Fibroblast of skin of right quadriceps (primary cell): ENCODE measurements at places on chromosomes 16 and 17.

DNA sequence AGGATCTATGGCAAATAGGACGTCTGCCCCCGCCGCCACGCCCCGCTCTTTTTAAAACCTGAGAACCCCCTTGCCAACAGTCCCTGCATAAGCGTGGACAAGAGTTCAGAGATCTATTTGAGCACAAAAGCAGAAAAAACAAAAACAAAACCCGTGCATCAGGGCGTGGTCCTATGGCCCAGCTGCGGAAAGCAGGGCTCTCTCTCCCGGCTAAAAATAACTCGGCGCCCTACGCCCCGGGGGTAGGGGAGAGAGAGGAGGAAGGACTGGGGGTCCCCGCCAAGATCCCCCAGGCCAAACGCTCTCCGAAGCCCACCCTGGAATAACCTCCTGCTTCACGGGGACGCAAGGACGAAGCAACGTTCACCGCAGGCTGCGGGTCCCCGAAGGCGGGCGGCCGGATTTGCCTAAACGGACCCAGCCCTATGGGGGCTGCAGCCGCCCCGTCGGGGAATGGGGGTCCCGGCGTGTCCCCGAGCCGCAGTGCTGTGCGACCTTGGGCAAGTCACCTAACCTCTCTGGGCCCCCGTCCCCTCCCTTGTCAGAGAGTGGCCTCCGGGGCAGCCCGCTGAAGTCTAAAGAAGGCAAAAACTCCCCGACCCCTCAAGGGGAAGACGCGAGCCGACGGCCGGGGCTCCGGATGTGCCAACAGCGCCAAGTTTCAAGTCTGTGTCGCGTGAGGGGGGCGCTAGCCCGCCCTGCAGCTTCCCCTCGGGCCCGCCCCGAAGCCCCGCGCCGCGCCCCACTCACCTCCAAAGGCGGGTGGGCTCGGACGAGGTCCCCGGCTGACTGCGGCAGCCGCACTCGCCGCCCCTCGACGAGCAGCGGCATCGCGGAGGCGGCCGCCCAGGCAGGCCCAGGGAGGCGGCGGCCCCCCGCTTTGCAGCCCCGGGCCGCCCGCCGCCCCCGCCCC, 477 bp downstream of the NTAN1 start:
- no peak for DNase-seq

GRCh38 chr16:23557779-23558702, 514 bp downstream of the UBFD1 start:
- DNase-seq: peak; percentile 22

GRCh38 chr16:57507136-57508034, 21.1 kb upstream of the DOK4 start:
- DNase-seq: no peak

GRCh38 chr16:83996481-83997252, 28.6 kb downstream of the NECAB2 start:
- DNase-seq: no peak

DNA sequence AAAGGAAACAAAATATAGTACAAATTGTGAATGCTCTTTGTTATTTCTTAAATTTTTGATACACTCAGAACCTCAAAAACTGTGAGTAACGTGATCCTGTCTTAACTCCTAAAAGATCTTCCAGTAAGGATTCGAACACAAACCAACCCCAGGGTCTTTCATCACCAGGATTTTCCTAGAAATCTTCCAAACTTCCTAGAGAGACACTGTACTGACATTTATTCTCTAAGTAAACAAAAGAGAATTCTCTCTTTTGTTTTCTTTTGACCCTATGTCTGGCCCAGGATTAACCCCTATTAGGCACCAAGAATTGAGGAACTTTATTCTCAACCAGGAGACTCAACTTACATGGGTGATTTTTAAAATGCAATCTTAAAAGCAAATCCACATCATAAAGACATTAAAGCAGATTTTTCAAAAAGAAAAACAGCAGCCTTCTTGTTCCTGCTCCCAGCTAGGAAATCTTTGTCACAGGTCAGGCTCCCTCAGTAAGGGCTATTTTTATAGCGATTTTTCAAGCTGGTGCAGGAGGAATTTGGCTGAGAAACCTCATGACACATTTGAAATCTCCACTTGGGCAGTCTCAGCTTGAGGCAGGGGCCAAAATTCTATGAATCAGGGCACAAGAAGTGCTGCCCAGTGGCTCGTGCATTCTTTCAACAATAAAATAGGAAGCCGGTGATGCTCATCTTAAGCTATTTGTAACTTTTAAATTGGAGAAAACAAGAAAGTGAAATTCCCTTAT, 6.2 kb upstream of the SMG1 start:
- DNase-seq: peak; percentile 11

DNA sequence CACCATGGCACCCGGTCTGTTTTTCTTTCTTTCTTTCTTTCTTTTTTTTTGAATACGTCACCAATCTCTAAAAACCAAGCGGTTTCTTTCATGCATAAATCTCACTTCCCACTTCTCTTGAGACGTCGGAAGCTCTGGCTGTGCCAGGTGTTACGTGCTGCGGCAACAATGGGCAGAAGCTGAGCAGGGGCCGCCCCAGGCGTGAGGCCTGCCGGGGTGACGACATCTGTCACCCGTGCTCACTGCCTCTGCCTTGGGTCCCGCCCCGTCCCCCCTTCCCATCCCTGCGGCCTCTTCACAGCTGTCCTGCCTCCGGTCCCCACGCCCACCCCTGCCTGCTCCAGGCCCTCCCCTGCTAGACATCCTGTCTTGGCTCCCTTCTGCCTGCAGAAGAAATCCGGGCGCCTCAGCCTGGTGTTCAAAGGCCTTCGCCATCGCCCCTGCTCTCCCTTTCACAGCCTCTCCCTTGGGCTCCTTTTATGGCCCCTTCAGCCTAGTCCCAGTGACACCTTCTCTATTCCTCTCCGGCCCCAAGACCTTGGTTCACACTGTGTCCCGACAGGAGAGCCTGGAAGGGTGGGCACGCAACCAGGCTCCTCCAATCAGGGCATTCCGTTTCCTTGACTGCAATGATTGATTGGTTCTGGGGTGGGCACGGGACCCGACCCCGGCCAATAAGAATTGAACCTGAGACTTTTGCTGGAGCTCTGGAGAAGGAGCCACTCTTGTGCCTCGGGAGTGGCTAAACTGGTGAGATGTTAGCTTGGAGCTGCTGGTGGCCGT, 4.8 kb downstream of the P2RX1 start:
- no peak for DNase-seq

- no peak for DNase-seq
Observed at GRCh38 chr16:49749816-49750215, 106.1 kb downstream of the ZNF423 start.

DNA sequence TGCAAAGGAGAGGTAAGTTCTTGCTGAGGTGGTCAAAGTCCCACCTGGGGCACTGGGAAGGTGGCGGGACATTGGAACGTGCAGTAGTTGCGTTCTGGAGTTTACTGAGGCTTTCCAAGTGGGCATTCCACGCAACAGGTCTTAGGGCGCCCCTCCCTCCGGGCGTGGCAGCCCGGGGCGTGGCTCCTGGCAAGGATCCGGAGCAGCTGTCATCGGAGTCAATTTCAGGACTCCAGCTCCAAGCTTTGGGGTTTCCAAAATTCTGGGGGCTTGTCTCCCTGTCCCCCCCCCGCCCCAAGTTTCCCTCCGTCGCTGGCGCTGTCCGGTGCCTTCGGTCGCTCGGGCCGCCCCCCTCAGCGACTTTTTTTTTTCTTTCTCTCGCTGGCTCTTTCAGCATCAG, 43.1 kb upstream of the AMZ2 start:
- no peak for DNase-seq

DNA sequence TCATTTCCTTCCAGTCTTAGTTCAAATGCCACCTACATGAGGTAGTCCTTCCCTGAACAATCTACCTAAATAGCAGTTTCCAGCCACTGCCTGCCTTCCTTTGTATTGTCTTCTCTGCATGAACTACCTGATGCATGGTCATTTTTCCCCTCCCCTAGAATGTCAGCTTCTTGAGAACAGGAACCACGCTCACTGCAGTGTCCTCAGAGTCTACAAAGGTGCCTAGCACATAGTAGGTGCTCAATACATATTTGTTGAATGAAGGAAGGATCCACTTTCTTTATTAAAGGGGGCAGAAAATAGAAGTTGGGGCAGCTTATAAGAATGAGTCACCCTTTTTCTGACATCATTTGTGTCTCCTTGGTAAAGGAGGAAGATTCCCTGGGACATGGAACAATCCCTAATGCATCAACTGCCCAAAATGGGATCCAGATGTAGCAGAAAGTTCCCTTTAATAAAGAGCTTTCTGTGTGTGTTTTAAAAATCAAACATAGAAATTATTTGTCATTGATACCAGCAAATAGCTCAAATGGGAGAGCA, 4.4 kb upstream of the CYLD start:
- peak; percentile 34 for DNase-seq

GRCh38 chr17:51016099-51016498, 104.6 kb downstream of the SPAG9 start:
- DNase-seq: no peak

- peak; percentile 85 for DNase-seq
Observed at GRCh38 chr16:15811481-15812400, 45.1 kb downstream of the MYH11 start.

DNA sequence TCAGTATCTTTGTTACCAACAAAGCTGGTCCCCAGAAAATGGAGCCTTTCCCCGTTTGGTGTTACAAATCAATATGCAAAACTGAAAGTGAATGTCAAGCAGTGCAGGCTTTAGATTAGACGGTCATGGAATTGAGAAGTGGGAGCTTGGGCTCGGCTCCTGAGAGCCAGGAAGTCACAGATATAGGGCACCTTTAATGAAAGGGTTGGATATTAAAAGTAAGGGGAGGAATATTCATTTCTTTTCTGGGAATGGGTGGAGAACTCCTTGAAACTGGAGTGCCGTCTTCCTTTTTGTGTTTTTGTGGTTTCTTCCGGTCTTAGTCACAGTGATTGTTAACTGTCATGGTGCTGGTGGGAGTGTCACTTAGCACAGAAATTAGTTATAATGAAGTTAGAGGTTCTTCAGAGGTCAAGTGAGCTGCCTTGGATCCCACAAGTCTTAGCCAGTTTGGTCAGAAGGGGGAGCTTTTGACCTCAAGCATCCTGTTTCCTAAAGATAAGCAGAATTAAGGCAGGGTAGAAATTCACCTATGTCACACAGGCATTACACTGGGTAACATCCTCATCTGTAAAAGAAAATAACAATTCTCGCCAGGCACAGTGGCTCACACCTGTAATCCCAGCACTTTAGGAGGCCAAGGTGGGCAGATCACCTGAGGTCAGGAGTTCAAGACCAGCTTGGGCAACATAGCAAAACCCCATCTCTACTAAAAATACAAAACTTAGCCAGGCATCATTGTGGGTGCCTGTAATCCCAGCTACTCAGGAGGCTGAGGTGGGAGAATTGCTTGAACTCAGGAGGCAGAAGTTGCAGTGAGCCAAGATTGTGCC, 9.6 kb upstream of the EIF1 start:
- DNase-seq: peak; percentile 52

DNA sequence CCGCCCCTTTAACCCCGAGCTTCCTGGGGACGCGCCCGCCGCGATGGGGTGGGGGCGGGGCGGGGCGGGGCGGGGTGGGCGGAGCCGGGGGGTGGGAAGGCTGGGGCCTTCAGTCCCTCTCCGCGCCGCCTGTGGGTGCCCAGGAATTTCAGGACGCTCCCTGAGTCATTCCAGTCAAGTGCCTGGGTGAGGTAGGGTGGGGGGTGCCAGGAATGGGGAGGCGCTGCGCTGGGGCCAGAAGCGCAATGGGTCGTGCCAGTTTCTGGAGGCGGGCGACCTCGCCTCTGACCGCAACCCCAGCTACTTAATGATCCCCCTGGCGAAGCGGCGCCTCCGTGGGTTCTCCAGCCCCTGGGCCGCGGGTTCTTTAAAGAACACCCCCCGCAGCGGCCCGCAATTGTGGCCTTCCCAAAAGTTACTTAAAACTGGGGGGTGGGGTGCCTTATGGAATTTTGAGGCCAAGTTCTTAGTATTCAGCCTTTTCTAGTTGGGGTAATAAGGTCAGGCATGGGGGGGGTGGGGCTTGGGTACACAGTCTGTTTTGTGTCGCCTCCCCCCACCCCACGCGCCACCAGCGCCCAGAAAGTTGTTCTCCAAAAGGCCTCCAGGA, 826 bp upstream of the GSE1 start:
- DNase-seq: peak; percentile 95

- no peak for DNase-seq
Observed at GRCh38 chr17:33013596-33014375, 22.1 kb downstream of the SPACA3 start.

GRCh38 chr16:85824161-85825135, 25.0 kb downstream of the COX4I1 start:
- DNase-seq: no peak

DNA sequence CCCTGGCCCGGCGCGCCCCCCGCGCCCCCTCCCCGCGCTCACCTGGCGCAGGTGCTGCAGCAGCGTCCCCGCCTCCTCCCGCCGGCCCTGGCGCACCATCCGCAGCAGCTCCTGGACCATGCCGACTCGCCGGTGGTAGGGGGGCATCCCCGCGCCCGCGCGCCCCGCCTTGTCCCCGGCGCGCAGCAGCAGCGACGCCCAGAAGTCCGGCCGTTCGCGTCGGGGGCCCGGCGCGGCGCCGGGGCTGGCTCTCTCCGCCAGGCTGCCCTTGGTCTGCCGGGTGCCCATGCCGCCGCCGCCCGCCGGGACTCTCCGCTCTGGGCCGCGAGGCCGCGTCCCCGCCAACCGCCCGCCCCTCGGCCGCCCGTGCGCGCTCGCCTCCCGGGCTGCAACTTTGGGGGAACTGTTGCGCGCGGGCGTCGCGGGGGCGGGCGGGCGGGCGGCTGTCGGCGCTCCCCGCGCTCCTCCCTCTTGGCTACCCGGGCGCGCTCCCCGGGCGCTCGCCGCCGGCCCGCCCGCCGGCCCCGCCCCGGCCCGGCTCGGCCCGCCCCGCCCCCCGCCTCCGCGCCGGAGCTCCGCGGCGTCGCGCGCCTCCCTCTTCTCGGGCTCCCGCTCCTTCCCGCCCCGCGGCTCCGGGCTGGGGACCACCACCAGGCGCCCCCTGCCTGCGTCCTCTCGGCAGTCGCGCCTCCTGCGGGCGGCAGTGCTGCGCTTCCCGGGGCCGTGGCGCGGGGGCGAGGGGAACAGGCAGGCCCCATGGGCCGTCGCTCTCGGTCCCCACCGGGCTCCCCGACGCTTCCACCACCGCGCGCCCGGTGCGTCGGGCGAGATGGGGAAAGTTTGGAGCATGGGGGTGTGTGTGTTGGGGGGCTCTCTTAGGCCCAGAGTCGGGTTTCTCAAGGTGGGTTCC, at the start of gene LRRC75A:
Gene LRRC75A, minus strand, starts transcription at position 491 of the 910 bp plus-strand sequence. Its CDS starts 203 bp downstream, at position 288.
- peak; percentile 20 for DNase-seq

DNA sequence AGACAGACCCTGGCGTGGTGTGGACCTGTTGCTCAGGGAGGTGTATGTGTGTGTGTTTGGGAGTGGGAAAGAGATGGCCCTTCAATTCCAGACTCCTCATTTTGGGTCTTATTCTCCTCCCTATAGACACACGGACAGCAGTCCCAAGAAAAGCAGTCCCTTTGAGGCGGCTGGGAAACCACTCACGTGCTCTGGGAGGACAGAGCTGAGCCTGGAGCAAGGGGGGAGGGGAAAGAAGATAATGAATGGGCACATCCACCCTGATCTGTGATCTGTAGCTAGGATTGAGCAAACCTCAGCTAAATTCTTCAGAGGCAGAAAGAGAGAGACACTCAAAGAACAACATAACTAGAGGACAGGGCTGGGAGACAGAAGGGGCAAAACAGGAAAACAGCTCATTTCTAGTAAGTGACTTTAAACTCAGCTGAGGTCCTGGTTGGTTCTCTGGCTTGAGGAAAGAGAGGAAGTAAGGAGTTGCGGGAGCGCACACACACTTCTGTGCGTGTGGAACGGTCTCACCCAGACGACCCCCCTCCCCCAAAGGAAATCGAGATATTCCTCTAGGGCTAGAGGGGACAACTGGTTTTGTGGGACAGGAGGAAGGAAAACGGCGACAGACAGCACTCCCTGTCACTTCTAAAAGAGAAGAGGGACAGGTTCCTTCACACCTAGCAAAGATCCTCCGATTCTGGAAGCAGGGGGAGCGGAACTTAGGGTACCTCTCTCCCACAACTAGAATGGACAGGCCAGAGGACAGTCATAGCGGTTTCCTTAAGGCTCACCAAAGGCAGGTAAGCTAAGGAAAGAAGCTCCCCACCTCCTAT, 658 bp downstream of the RAB5C start:
- DNase-seq: peak; percentile 12
